Tracheal epithelial cell (primary cell): ENCODE measurements at places on chromosomes 6 and 20. TPM values are rescaled to one million over a fixed set of nuclear protein-coding genes. Genes with fewer than 3 reads are reported as not detected.

The SERAC1 gene
- 9.2 and 9.6 TPM in 2 replicates for total RNA-seq

The CASS4 gene
- 0.21 and 0.24 TPM in 2 replicates for total RNA-seq

The ATP6V1G2 gene
- 0.21 and 1.2 TPM in 2 replicates for total RNA-seq

The FILIP1 gene
- under 0.01 TPM in 2 replicates for total RNA-seq

The ERGIC3 gene
- total RNA-seq, result 367 and 383 TPM in 2 replicates

The RIMS4 gene
- under 0.01 TPM in 1 of 2 replicates, not detected in the other for total RNA-seq

The SMPDL3A gene
- 6.3 and 7.7 TPM in 2 replicates for total RNA-seq

The MYLK2 gene
- total RNA-seq, result not detected in 2 replicates
